ENCODE measurements at places on chromosomes 4 and X. TPM values are rescaled to one million over a fixed set of nuclear protein-coding genes. Genes with fewer than 3 reads are reported as not detected.

GPRIN3 gene
- total RNA-seq = 0.27 TPM

CLIC2 gene
- not detected for total RNA-seq

FGB gene
- total RNA-seq = not detected

WDR19 gene
- 17.5 TPM for total RNA-seq

MAGEA4 gene
- 922 TPM for total RNA-seq

PSAPL1 gene
- total RNA-seq = not detected

ALAS2 gene
- total RNA-seq = not detected

TMEM47 gene
- total RNA-seq = 6.8 TPM

MAGEB1 gene
- total RNA-seq = not detected

ANXA3 gene
- total RNA-seq = not detected

PIM2 gene
- total RNA-seq = 21.2 TPM

CXCL13 gene
- total RNA-seq = not detected

NDNF gene
- 0.29 TPM for total RNA-seq

DGKK gene
- total RNA-seq = not detected

P2RY4 gene
- not detected for total RNA-seq

GCNA gene
- total RNA-seq = 0.83 TPM

AWAT2 gene
- not detected for total RNA-seq

SHROOM4 gene
- total RNA-seq = 6.7 TPM

VEGFD gene
- not detected for total RNA-seq

DIPK2B gene
- not detected for total RNA-seq

ARHGAP24 gene
- total RNA-seq = 13.0 TPM

PDGFRA gene
- 1.5 TPM for total RNA-seq
